GM03348 (cell line): ENCODE measurements at places on chromosomes 6 and 20.

GRCh38 chr20:63831646-63831992 lies 555 bp upstream of the ZBTB46 start:
- no peak for DNase-seq

- DNase-seq: peak; percentile 89
Observed at GRCh38 chr20:51562332-51563173, 20.0 kb upstream of the NFATC2 start.

GRCh38 chr6:97674802-97675201 lies 391.8 kb upstream of the MMS22L start:
- DNase-seq: peak; percentile 70

- no peak for DNase-seq
Observed at GRCh38 chr6:93021235-93021915, 398.0 kb downstream of the EPHA7 start.

GRCh38 chr20:33684533-33685327 lies 1.5 kb downstream of the E2F1 start:
- DNase-seq: no peak

- DNase-seq: no peak
Observed at GRCh38 chr20:45017857-45018256, 51.5 kb downstream of the STK4 start.

GRCh38 chr6:41659935-41660334 lies 21.7 kb downstream of the MDFI start:
- no peak for DNase-seq

DNA sequence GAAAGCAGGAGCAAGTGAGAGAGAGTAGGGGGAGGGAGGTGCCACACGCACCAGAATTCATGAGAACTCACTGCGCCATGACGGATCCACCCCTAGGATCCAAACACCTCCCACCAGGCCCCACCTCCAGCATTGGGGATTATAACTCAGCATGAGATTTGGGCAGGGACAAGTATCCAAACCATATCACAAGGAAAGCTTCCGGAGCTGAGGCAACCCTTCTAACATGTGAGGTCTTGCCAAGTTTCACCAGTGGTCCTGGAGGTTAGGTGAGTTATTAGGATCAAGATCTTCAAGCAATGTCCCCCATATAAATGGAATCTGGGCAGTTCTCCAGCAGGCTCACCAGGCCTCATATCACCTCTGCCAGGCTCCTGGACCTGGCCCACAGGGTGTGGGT lies 308.4 kb downstream of the NRN1 start:
- no peak for DNase-seq

- DNase-seq: no peak
Observed at GRCh38 chr6:162854228-162854627, 126.5 kb downstream of the PACRG start.

- DNase-seq: no peak
Observed at GRCh38 chr20:33822991-33823390, 11.8 kb downstream of the CHMP4B start.

DNA sequence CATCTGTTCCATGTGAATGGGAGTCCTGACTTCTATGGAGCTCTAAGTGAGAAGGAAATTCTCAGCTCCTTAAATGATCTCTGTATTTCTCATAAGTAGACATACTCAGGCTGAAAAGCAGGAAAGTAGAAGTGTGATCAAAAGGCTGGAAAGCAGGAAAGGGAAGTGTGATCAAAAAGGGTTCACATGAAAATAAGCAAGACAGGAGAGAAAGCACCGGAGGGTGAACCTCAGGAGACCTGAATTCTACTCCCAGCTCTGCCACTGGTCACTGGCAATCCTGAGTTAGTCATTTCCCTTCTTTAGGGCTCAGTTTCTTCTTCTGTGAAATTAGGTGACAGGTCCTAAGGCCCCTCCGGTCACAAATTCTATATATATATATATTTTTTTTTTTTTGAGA lies 55.5 kb upstream of the TRERF1 start:
- no peak for DNase-seq

- no peak for DNase-seq
Observed at GRCh38 chr6:1504465-1504864, 105.2 kb upstream of the FOXC1 start.

DNA sequence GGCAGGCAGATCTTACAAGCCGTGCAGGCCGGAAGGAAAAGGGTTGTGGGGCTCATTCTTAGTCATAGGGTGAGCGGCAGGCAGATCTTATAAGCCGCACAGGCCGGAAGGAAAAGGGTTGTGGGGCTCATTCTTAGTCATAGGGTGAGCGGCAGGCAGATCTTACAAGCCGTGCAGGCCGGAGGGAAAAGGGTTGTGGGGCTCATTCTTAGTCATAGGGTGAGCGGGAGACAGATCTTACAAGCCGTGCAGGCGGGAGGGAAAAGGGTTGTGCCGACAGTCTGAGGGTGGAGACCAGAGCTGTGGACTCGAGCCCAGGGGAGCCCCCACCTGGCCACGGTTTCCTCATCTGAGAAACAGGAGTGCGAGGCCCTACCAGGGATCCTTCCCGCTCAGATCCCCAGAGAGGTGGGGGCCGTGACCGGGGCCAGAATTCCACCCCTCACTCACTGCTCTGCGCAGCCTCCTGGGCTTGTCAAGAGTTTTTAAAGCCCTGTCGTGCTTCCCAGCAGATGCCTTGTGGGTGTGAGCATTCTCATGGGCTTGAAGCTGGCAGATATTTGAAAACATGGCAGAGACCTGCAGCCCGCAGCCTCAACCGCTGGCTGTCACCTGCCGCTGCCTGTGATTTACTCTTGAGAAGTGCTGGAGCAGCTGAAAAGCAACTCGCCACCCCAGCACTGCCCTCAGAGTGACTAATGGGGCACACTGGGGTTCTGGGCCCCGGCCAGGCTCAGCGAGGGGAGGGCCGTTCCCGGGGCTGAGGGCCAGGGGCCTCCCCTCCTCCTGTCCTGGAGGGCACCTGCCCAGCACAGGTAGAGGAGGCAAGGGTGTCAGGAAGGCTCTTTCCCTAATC lies 31.9 kb downstream of the NTSR1 start:
- DNase-seq: peak; percentile 73

- DNase-seq: peak; percentile 23
Observed at GRCh38 chr6:1105833-1106400, 206.0 kb upstream of the FOXQ1 start.

DNA sequence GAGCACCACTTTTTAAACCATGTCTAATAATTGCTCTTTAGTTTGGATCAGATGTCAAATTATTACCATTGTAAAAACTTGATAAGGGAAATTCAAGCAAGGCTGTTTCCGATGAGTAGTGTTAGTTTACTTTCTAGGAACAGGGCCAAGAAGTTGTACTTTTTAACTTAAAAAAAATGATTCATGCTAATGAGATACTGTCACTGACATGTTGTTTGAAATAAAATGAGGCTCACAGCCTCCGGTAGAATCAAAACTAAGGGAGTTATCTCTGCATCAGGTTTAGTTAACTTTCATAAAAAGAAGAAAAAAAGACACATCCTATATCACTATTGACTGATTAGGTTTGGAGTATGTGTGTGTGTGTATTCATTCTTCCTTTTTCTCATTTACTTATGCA lies 55.2 kb upstream of the SUPT3H start:
- DNase-seq: no peak

DNA sequence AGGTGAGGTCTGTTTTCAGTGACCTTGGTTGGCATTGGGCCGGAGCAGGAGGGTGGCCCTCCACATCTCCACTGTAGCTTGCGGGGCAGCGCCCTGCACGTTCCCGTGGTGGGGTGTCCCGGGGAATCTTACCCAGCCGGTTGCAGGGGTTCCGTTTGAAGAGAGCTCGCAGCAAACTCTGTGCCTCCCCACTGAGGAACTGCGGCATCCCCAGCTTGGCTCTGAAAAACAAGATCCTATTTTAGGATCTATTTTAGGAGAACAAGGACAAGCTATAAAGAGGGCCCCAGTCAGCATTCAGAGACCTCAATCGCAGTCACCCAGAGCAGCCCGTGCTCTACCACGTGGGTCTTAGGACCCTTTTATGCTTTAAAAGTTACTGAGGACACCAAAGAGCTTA lies 97.8 kb downstream of the RAMACL start:
- no peak for DNase-seq

- DNase-seq: no peak
Observed at GRCh38 chr20:44958276-44958675, 1.9 kb downstream of the TOMM34 start.

GRCh38 chr6:81933608-81934051 lies 181.1 kb upstream of the TENT5A start:
- no peak for DNase-seq

GRCh38 chr6:61562098-61562497 lies 723.9 kb downstream of the KHDRBS2 start:
- DNase-seq: no peak

GRCh38 chr6:151391471-151392413 lies at the start of gene ZBTB2:
TSS of gene ZBTB2 (minus strand) at chr6:151391559. CDS start at chr6:151373637, 17,922 bp downstream.
- peak; percentile 85 for DNase-seq

- DNase-seq: peak; percentile 16
Observed at GRCh38 chr6:72861059-72861458, 239.2 kb downstream of the KCNQ5 start.

DNA sequence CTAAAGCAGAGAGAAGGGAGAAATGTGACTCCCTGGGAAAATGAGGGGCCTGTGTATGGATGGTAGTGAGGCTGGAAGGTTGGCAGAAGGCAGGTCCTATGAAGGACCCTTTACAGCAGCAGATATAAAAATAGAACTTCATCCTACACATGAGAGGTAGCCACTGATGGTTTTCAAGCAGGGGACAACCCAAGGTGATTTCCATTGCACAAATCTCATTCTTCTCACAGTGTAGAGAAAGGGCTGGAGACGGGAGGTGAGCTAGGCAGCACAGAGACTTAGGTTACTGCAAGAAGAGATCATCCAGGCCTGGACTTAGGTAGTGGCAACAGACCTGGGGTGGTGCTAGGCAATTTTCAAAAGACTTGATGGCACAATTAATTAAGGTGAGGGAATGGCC lies 30.7 kb downstream of the TRAM2 start:
- DNase-seq: no peak

DNA sequence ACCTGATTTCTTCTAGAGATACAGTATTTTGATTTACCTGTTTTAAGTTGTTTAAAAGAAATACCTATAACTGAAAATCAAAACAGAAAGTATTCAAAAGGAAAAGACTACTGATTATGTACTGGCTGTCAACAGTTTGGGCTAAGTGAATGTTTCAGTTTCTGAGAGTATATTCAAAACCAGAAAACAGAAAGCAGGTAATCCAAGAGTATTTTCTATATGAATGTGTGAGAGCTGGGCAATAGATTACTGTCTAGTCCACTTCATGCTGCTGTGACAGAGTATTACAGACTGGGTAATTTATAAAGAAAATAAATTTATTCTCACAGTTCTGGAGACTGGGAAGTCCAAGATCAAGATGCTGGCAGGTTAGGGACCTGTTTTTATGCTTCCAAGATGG lies 261.0 kb downstream of the ARHGAP18 start:
- no peak for DNase-seq

GRCh38 chr6:97282238-97282725 lies 734 bp downstream of the MMS22L start:
- DNase-seq: peak; percentile 30

DNA sequence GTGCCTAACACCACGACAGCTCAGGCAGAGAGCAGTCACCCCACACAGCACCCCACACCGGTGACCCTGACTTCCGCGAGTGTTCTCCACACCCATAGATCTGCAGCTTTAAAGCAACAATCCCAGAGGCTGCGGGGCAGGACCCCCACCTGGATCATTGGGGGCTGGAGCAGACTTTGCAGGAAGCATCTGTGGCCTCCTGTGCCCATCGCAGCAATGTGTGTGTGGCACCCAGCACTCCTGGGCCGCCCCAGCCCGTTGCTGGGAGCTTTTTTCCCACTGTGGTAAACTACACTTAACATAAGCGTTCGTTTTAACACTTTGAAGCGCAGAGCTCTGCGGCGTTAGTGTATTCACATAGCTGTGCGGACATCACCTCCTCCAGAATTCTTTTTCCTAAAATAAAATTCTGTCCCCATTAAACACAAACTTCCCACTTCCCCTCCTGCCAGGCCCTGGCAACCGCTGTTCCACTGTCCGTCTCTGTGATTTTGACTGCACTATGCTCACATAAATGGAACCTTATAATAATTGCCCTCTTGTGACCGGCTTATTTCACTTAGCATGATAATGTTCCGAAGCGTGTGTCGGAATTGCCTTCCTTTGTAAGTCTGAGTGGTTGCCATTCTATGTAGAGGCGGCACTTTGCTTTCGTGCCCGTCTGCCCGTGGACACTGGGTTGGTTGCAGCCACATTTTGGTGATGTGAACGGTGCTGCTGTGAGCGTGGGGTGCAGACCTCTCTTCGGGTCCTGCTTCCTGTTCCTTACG lies 382.5 kb downstream of the CDH4 start:
- DNase-seq: no peak

- no peak for DNase-seq
Observed at GRCh38 chr6:28351087-28351486, 1.3 kb downstream of the ZKSCAN3 start.

DNA sequence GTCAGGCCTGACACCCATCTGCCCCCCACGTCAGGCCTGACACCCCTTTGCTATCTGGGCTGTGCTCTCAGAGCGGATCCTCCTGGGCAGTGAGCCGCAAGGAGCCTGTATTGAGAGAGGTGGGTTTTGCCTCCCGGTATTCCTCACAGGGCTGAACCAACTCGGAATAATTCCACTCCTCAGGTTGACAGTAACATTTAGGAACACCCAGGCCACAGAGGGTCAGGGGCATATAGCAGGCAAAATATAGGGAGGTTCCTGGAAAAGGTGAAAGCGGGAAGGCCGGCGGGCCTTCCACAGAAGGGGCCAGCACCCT lies 6.8 kb upstream of the FGD2 start:
- DNase-seq: no peak

DNA sequence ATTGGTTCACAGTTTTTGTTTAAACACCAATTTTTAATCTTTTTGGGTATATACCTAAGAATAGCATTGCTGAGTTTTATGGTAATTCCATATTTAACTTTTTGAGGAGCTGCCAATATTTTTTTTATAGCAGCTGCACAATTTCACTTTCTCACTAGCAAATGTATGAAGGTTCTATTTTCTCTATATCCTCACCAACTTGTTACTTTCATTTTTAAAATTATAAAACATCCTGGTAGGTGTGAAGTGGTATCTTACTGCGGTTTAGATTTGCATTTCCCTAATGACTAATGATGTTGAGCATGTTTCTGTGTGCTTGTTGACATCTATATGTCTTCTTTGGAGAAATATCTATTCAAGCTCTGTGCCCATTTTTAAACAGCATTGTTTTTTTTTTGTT lies 452.1 kb downstream of the GRIK2 start:
- DNase-seq: no peak

- no peak for DNase-seq
Observed at GRCh38 chr6:6942091-6942490, 165.7 kb upstream of the RREB1 start.

DNA sequence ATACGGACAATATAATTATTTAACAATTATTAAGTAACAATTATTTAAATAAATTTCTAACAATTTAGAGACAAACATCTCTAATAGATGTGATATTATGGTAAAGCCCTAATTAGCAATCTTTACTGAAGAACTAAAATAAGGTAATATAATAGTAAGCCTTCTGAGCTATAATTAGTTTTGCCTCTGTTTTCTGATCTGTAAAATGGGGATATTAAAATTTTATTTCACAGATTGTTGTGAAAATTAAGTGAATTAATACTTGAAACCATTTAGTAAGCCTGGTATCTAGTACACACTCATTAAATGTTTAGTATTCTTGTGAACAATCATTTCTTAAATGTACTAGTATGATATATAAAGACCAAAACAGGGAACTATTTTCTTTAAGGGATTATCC lies 70.3 kb downstream of the CDK19 start:
- DNase-seq: no peak
